ENCODE measurements at places on chromosomes 11 and 22.

DNA sequence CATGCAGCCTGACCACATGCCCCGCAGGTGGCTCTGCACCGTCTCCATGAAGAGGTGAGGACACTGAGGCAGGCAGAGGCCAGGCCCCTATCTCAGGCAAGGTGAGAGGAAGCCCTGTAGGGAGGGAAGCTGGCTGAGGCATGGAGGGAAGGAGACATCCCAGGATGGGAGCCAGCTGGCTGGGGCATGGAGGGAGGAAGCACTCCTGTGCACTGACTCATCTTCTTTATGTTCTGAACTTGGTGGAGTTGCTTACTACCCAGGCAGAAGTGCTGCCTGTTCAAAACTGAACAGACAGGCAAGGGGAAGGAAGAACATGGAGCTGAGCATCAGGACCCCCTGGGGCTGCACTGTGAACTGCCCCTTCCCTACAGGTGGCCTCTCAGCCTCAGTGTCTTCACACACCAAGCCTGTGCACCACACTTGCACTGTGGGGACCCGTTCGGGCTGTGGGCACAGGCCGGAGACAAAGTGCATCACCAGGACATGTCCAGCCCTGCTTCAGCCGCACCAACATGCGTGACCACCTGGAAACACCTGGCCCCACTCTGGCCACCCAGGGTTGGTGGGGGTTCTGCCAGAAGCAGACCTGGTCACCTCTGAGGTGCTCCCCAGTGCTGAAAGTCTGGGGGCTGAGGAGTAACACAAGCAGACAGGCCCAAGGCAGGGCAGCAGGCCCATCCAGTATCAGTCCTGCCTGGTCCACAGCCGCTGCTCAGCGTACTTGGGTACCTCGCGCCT lies 55.5 kb downstream of the DGCR2 start:
- no peak for DNase-seq

- DNase-seq, result no peak
Observed at GRCh38 chr11:10272132-10272531, 21.9 kb downstream of the SBF2 start.

DNA sequence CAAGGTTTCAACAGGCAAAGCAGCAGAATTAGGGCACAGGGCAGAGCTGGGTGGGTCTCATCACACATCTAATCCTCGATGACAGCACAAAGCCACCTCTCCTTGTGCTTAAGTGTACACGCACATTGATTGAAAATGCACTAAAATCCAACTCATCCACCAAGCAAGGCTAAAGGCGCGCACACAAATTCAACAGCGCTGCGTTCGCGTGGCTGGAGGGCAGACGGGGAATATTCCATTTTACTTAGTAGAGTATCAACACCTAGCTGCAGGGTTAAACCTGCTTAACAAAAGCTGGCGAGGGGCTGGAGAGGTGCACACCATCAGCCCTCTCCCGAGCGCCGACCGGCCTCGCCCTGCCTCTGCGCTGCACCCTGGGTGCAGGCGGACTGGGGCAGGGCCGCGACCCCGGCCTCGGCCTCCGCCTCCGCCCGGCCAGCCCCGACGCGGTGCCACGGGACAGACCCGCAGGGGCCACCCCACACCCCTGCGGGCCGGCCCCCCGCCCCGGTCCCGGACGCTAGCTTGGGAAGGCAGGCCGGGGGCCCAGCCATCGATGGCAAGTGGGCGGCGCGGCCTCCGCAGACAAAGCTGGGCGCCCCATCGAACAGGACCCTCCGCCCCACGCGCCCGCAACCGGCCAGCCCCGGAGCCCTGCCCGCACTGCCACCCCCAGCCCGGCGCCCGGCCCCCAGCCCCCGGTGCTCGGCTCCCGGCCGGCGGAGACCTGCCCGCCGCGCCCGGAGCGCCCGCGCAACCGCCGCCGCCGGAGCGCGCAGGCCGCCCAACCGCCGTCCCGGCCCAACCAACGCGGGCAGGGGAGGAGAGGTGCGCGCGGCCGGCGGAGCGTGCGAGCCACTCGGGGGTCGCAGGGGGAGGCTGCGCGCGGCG lies 929 bp downstream of the PRDM10 start:
- DNase-seq, result peak; percentile 81

GRCh38 chr11:69307871-69308431 lies 14.0 kb downstream of the MYEOV start:
- no peak for DNase-seq

- peak; percentile 79 for DNase-seq
Observed at GRCh38 chr22:17773606-17774205, 563 bp downstream of the BID start.

GRCh38 chr11:35142481-35143075 lies 3.6 kb downstream of the CD44 start:
- no peak for DNase-seq

GRCh38 chr22:23381661-23382427 lies 198.2 kb downstream of the IGLL1 start:
- no peak for DNase-seq

- no peak for DNase-seq
Observed at GRCh38 chr22:47888817-47889216, 1126.4 kb downstream of the TBC1D22A start.

- DNase-seq, result no peak
Observed at GRCh38 chr11:68780829-68781228, 29.5 kb upstream of the TESMIN start.

- no peak for DNase-seq
Observed at GRCh38 chr11:67651976-67652781, 1.6 kb upstream of the ACY3 start.

DNA sequence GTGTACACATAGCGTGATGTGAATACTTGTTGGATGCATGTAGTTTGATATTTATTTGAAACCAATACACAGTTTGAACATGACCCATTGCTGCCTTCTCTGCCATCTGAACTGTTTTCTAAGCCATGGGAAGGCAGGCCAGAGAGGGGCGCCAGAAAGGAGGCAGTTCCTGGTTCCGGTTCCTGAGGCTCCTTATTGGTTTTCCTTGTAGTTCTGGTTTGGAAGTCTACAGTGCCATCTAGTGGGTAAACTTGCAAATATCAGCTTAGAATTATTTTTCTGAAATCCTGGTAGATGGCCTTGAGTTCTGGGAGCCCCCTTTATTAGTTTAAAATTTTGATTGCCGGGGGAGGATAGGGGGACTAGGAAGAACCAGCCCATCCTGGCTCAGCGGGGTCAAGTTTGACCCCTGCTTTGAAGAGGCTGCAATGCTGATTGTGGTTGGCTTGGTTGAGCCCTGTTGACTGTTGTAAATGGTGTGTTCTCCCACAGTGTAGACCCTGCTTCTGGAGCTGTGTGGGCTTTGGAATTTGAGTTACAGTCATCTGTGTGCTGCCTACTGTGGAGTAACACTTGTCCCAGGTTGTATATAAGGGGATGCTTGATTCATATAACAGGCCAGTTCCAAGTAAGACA lies 48.4 kb downstream of the GRAMD1B start:
- no peak for DNase-seq

- no peak for DNase-seq
Observed at GRCh38 chr11:30683176-30683575, 97.0 kb upstream of the MPPED2 start.

DNA sequence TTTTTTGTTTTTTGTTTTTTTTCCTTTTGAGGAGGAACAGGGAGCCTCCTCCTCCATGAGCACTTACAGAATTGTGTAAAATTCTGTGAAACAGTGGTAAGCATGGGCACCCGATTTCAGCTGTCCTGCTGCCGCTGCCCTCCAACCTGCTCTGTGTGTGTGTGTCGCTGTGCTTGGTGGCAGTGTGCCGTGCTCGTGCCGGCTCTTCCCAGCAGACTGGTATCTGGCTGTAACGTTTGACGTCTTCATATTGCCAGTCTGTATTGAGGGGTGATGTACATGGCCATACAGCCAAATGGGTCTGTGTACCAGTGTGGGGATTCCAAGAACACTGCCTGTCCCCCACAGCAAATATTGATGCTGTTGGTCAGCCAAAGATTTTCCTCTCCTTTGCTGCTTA lies 97.1 kb downstream of the CWC15 start:
- no peak for DNase-seq

GRCh38 chr11:71459076-71459766 lies 6.2 kb downstream of the NADSYN1 start:
- DNase-seq, result no peak

DNA sequence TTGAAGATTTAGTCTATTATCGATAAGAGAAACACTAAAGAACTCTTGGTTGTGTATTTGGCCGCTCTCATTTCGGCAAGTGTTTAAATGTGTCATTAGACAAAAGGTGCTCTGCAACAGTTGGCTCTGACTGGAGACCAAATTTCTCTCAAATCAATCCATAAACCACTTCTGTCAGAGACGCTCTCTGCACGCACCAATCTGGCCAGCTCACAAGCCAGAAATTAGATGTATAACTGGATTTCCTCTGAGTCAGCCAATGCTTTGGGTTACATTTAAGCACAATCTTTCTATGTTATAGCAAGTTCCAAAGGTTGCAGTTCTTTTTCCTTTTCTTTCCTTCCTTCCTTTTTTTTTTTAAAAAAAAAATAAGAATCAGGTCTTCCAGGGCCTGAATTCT lies 17.6 kb upstream of the PARVA start:
- no peak for DNase-seq

DNA sequence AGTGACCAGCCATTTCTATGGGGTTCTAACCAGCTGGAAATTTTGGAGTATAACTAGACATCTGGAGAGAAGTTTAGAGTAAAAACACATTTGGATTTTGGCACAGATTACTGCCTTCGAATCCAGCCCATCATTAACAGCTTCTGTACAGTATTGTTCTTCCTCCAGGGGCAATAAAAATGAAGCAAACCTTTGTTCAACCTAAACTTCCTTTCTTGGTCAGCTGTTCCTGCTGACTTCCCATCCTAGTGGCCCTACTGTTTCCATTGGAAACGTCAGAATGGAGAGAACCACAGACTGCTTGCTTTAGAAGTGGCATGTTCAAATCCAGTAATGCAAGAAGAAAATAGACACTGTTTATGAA lies 203.7 kb upstream of the MTMR2 start:
- DNase-seq, result no peak

DNA sequence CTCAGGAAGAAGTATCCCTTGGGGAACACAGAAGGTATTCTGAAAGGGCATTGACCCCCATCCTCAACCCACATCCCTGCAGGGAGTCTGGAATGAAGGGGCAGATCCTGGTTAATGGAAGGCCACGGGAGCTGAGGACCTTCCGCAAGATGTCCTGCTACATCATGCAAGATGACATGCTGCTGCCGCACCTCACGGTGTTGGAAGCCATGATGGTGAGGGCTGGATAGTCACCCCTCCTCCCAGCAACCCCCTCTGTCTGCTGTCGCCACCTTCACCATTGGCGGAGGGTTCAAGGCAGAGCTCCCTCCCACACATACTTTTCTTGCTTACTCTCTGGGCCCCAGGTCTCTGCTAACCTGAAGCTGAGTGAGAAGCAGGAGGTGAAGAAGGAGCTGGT lies 5.3 kb downstream of the ABCG4 start:
- no peak for DNase-seq

- peak; percentile 45 for DNase-seq
Observed at GRCh38 chr11:14908214-14908880, 16.3 kb upstream of the CYP2R1 start.

GRCh38 chr11:26721948-26722475 lies at the start of gene SLC5A12:
Gene SLC5A12, minus strand, starts transcription at chr11:26722060. Its CDS starts 346 bp downstream, at chr11:26721714.
- DNase-seq, result no peak
